Naive thymus-derived CD8-positive, alpha-beta T cell (primary cell): ENCODE measurements at places on chromosomes 7 and 10. TPM values are rescaled to one million over a fixed set of nuclear protein-coding genes. Genes with fewer than 3 reads are reported as not detected.

Gene PLXDC2
- 0.07 TPM for polyA plus RNA-seq

Gene ACTL6B
- not detected for polyA plus RNA-seq

Gene GIMAP6
- polyA plus RNA-seq = 121 TPM

Gene ASAH2
- 2.6 TPM for polyA plus RNA-seq

Gene AGR3
- not detected for polyA plus RNA-seq

Gene BLNK
- polyA plus RNA-seq = not detected

GRCh38 chr7:46290374-46291049 is 369.4 kb upstream of the IGFBP3 start:
- H3K4me1 ChIP-seq = no peaks in the 10 kb centered on the region
- H3K4me3 ChIP-seq = no peak overlapping the region
- H3K27ac ChIP-seq = no peak overlapping the region
- DNase-seq = no peak

GRCh38 chr10:45001381-45002148 is 842 bp downstream of the ZNF22 start:
- no peak for DNase-seq
- H3K4me3 ChIP-seq = peak overlapping the region; percentile 90
- H3K36me3 ChIP-seq = peaks cover 27% of the 10 kb centered on the region
- peaks cover 17% of the 10 kb centered on the region for H3K4me1 ChIP-seq
- H3K27me3 ChIP-seq = no peaks in the 10 kb centered on the region

- DNase-seq = no peak
- H3K27ac ChIP-seq = no peak overlapping the region
- peaks cover 6% of the 10 kb centered on the region for H3K4me1 ChIP-seq
Measured at GRCh38 chr7:82562716-82563404, 119.3 kb upstream of the CACNA2D1 start.

GRCh38 chr7:107234436-107234835 is 65.6 kb downstream of the HBP1 start:
- H3K36me3 ChIP-seq = peaks cover 22% of the 10 kb centered on the region
- DNase-seq = no peak
- H3K4me3 ChIP-seq = no peak overlapping the region

- no peaks in the 10 kb centered on the region for H3K36me3 ChIP-seq
- no peaks in the 10 kb centered on the region for H3K4me1 ChIP-seq
Measured at GRCh38 chr10:114751856-114752255, 69.7 kb upstream of the FHIP2A start.

GRCh38 chr10:114694062-114694461 is 36.0 kb upstream of the ABLIM1 start:
- H3K4me3 ChIP-seq = no peak overlapping the region
- no peak for DNase-seq
- H3K27me3 ChIP-seq = peaks cover 12% of the 10 kb centered on the region
- H3K27ac ChIP-seq = peak overlapping the region; percentile 81

- no peaks in the 10 kb centered on the region for H3K4me1 ChIP-seq
- no peak for DNase-seq
- no peaks in the 10 kb centered on the region for H3K36me3 ChIP-seq
- no peak overlapping the region for H3K27ac ChIP-seq
- H3K4me3 ChIP-seq = no peak overlapping the region
Measured at GRCh38 chr10:10938676-10939075, 79.0 kb upstream of the CELF2 start.

DNA sequence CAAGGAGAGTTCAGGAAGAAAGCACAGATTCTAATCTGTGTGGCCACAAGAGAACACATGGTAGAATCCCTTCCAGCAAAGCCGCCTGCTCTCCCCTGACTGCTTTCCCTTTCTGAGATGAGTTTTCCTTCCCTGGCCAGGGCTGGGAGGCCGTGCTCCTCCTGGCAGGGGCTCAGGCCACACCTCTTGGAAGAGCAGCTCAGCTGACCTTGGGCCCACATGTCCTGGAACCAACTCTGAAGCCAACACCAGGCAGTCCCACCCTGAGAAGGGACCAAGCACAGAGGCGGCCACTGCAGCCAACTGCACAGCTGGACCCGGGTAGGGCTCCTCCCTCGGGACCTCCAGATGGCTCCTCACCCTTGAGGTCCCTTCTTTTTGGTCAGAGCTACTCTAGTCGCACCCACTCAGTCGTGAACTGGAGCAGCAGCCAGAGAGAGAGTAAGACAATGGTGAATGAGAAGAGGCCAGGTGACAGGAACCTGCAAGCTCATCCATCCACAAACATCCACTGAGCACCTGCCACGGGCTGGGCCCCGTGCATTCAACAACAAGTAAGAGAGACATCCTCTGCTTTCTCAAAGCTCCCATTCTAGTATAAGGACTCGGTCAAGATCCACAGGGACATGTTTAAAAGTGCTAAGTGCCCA is 40.3 kb downstream of the FAM53B start:
- H3K4me3 ChIP-seq = peak overlapping the region; percentile 14
- H3K27me3 ChIP-seq = no peaks in the 10 kb centered on the region
- H3K36me3 ChIP-seq = peaks cover 15% of the 10 kb centered on the region
- peaks cover 83% of the 10 kb centered on the region for H3K4me1 ChIP-seq
- DNase-seq = no peak

DNA sequence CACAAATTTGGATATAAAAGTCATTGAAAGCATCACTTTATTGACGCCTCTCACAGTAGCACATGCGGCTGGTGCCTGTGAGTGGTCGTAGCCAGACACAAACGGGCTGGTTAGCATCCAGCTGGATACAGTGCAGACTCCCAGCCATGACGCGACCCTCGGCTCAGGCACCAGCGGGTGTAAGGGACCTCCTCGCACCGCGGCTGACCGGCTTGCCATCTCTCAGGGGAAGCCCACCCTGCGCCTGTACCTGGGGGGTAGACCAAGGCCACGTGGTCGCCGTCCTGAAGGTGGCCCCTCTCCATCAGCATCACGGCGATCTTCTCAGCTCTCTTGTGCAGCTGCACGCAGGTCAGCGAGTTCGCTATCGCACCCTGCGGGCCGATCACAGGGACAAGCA is 213.8 kb downstream of the ZMYND11 start:
- peaks cover 3% of the 10 kb centered on the region for H3K36me3 ChIP-seq
- H3K27ac ChIP-seq = peak overlapping the region; percentile 46
- DNase-seq = no peak
- H3K4me1 ChIP-seq = peaks cover 41% of the 10 kb centered on the region

DNA sequence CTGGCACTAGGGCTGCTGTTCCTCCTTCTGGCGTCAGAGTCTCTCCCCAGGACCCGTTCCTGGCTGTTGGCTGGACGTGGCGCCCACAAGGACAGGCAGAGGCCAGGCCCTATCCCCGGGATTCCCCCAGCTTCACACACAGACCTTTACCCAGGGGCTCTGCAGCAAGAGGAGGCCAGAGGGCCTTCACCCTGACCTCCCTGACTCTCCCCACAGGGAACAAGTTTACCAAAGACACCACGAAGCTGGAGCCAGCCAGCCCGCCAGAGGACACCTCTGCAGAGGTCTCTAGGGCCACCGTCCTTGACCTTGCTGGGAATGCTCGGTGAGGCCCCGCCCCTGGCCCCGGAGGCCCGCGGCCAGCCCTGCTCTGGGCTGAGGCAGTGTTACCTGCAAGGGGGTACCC is 82.2 kb downstream of the GTF2IRD1 start:
- H3K27ac ChIP-seq = no peak overlapping the region
- H3K36me3 ChIP-seq = no peaks in the 10 kb centered on the region
- H3K4me1 ChIP-seq = no peaks in the 10 kb centered on the region
- H3K4me3 ChIP-seq = no peak overlapping the region
- H3K27me3 ChIP-seq = no peaks in the 10 kb centered on the region

DNA sequence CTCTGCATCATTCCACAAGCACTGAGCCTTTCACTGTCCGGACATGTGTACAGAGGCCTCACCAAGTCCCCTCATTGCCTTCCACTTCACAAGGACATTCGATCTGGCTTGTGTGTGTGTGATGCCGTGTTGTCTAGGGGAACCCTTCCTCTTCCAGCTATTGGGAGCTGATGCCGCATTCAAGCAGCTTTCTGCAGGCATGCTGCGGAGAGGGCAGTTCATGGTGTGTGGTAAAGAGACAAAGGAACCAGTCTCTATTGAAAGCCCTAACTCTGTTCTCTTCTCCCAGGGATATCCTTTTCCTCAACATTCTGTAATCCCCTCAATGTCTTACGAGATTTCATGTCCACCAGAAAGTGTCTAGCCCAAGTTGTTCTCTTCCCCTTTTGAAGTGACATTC is 141.6 kb downstream of the ALOX5 start:
- no peak overlapping the region for H3K4me3 ChIP-seq
- DNase-seq = no peak
- H3K27me3 ChIP-seq = no peaks in the 10 kb centered on the region
- no peak overlapping the region for H3K27ac ChIP-seq
- peaks cover 35% of the 10 kb centered on the region for H3K4me1 ChIP-seq
- peaks cover 8% of the 10 kb centered on the region for H3K36me3 ChIP-seq

DNA sequence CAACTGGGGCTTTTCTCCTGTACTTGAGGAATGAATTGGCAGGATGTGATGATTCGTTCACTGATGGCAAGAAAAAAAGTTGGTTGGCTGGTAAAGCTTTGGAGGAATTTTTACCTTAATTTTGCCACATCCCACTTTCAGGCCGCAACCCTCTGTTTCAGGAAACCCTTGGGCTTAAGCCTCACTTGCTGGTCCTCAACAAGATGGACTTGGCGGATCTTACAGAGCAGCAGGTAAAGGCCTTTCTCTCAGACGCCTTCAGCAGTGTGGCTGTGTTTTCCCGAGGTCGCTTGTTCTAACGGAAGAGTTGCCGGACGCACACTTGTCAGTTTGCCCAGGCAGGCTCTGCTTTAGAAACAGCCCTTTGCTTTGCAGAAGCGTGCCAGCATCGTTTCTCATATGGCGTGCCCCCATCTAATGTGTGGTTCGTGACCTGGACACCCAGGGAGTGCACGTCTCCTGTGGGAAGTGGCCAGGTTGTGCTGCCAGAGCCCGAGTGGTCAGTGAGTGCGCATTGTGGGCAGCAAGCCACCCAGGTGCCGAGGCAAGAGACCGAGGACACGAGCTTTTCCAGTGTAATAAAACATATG is 2.2 kb downstream of the MTG1 start:
- H3K27me3 ChIP-seq = no peaks in the 10 kb centered on the region
- no peaks in the 10 kb centered on the region for H3K36me3 ChIP-seq

GRCh38 chr10:79148452-79149344 is 79.9 kb downstream of the ZMIZ1 start:
- peak overlapping the region; percentile 36 for H3K4me3 ChIP-seq
- H3K4me1 ChIP-seq = peaks cover 74% of the 10 kb centered on the region
- H3K27ac ChIP-seq = peak overlapping the region; percentile 55
- DNase-seq = no peak

DNA sequence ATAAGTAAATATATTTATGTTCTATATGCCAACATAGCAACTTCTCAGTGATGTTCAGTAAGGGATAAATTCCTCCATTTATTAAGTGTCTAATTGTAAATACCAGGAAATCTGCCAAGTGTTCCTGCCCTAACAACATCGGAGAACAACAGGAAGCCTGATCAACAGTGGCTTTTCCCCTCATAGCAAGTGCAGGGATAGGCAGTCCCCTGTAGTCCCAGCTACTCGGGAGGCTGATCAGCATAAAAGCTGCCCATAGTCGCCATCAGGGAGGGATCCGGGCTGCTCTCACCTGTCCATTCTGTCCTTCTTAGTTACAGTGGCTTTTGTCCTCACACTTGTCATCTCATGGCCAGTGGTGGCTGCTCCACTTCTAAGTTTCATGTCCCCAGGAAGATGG is 141.3 kb downstream of the IDE start:
- H3K27me3 ChIP-seq = no peaks in the 10 kb centered on the region
- DNase-seq = no peak
- no peak overlapping the region for H3K27ac ChIP-seq
- H3K4me3 ChIP-seq = no peak overlapping the region

GRCh38 chr7:24595671-24596418 is 22.6 kb downstream of the PALS2 start:
- no peak overlapping the region for H3K27ac ChIP-seq
- H3K36me3 ChIP-seq = peaks cover 2% of the 10 kb centered on the region
- H3K4me1 ChIP-seq = peaks cover 20% of the 10 kb centered on the region
- H3K4me3 ChIP-seq = no peak overlapping the region
- DNase-seq = no peak

DNA sequence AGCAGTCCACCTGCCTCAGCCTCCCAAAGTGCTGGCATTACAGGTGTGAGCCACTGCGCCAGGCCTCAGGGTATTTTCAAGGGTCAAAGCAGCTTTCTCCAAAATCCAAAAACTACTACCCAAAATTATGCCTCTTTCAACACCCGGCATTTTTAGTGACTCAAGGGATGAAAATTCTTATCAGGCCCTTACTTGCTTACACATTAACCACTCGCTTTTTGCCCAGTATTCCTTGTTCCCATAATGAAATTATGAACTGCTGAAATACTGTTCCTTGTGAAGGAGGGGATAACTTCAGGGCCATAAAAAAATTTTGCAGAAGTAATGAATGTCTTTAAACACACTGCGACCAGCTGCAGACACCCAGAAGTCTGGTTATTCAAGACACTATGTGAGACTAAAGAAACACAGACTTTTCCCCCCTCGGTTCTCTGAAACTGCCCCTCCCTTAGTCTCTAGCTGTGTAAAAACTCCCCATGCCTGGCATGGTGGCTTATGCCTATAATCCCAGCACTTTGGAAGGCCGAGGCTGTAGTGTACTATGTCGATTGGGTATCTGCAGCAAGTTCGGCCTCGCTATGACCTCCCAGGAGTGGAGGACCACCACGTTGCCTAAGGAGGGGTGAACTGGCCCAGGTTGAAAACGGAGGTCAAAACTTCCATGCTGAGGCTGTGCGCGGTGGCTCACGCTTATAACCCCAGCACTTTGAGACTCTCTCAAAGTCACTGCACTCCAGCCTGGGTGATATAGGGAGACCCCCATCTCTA is 12.0 kb downstream of the FXYD4 start:
- H3K4me3 ChIP-seq = no peak overlapping the region
- no peaks in the 10 kb centered on the region for H3K27me3 ChIP-seq
- peaks cover 2% of the 10 kb centered on the region for H3K36me3 ChIP-seq
- no peak for DNase-seq
- H3K27ac ChIP-seq = no peak overlapping the region

DNA sequence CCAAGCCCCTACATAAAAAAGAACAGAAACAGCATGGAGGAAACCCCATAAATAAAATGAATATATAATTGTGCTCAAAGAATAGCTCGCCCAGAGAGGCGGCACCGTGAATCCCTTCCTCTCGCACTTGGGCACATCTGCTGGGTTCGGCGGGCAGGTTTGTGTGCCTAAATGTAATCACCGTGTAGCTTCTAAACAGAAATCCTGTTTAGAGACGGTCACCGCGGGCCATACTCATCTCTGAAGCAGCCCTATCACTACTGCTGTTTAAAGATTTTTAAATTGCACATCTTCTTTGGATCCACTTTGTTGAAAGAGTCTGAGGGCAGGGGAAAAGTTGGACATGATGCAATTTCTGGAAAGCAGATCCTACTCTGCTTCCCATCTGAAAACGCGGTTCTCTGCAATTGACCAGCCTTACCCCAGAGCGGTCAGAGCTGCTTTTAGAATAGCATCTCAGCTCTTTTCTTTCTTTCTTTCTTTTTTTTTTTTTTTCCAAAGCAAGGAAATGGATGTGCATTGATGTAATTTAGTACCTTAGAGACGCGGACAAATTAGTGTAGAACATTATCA is 6.4 kb downstream of the DRGX start:
- no peaks in the 10 kb centered on the region for H3K36me3 ChIP-seq
- H3K4me3 ChIP-seq = no peak overlapping the region
- H3K4me1 ChIP-seq = no peaks in the 10 kb centered on the region
- H3K27ac ChIP-seq = no peak overlapping the region
- peaks cover 53% of the 10 kb centered on the region for H3K27me3 ChIP-seq

- no peak for DNase-seq
- H3K27ac ChIP-seq = no peak overlapping the region
- H3K4me1 ChIP-seq = no peaks in the 10 kb centered on the region
- peaks cover 20% of the 10 kb centered on the region for H3K27me3 ChIP-seq
Measured at GRCh38 chr10:634256-634655, 55.2 kb downstream of the DIP2C start.

GRCh38 chr10:38156416-38157269 is 62.5 kb downstream of the ZNF37A start:
- no peak overlapping the region for H3K27ac ChIP-seq
- no peak overlapping the region for H3K4me3 ChIP-seq
- DNase-seq = no peak
- H3K4me1 ChIP-seq = no peaks in the 10 kb centered on the region
